ENCODE measurements at places on chromosomes 11 and 22.

GRCh38 chr11:1054143-1055108 is 17.9 kb upstream of the MUC6 start:
- DNase-seq, result no peak

- no peak for DNase-seq
Observed at GRCh38 chr11:40797981-40798380, 661.5 kb downstream of the LRRC4C start.

DNA sequence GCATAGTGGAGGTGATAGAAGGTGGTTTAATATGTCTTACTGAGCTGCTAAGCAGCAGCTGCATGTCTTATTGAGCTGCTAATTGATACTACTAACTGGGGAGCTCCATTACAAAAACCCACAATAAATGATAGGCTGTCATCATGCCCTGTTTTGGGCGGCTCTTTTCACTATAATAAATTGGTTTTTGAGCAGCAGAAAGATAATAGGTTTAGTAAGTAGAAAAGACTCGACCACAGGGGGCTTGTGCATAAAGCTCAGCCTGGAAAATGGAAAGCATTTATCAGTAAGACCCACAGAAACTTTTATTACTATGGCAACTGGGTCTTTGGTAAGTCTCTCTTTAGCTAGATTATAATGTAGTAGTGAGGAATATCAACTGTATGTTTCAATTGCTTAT is 117.6 kb downstream of the LDLRAD3 start:
- no peak for DNase-seq

- DNase-seq, result peak; percentile 69
Observed at GRCh38 chr22:31122532-31123291, at the start of gene INPP5J. Gene INPP5J (plus strand): TSS chr22:31122966. CDS start chr22:31123015, 49 bp downstream.

GRCh38 chr11:104650234-104650633 is 248.0 kb downstream of the CASP12 start:
- no peak for DNase-seq

GRCh38 chr11:1175461-1176223 is 17.9 kb downstream of the MUC5AC start:
- DNase-seq, result no peak

DNA sequence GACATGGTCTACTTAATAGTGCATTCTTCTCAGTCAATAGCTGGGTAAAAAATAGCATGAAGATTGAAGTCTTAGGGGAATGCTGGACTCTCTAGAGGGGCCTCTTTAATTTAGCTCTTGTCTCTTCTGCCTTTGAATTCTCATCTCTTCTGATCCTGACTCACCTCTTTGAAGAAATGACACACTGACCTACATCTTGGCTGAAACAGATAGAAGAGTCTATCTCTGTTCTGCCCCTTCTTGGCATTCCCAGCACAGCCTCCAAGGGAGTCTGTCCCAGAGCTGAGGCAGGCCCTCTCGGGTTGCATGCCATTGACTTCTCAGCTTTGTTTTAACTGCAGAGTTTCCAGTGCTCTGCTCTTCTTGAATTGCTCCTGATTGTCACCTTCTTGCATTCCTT is 55.7 kb downstream of the PTPRJ start:
- no peak for DNase-seq

DNA sequence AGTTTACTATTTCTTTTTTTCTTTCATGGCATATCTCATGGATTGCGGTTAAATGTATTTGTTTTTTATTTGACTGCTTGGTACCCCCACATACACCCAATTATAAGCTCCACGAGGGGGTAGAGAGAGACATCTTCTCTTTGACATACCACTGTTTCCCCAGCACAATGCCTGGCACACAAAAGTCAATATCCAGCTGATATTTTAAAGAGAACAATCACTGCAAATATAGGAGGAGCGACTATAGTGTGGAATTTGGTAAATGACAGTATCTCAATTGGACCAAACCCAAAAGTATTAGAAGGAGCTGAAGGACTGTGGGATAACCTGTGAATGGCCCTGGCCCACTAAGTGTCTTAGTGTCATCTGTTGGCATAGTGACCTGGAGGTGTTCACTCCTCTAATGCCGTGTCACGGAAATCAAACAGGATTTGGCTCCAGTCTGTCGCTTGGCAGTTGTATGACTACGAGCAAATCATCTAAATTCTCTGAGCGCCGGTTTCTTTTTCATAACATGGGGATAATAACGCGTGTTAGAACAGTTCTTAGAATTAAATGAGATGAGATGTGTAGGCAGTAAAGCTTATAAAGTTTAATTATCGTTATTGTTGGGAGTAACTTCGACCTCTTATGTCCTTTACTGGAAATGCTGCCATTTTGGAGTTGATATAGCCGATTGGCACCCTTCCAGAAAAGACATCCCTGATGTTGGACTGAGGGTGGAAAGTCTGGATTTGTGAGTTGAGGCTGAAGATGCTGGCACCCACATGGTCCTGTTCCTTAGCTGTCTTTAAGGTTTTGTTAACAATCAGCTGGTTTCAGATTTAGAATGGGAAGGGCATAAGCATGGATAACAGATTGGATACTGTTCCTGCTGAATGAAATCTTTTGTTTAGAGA is 144.5 kb downstream of the DBX1 start:
- DNase-seq, result no peak

GRCh38 chr11:26321516-26321915 is 10.4 kb upstream of the ANO3 start:
- no peak for DNase-seq

GRCh38 chr11:58992489-58992888 is 53.2 kb downstream of the GLYATL1 start:
- no peak for DNase-seq

DNA sequence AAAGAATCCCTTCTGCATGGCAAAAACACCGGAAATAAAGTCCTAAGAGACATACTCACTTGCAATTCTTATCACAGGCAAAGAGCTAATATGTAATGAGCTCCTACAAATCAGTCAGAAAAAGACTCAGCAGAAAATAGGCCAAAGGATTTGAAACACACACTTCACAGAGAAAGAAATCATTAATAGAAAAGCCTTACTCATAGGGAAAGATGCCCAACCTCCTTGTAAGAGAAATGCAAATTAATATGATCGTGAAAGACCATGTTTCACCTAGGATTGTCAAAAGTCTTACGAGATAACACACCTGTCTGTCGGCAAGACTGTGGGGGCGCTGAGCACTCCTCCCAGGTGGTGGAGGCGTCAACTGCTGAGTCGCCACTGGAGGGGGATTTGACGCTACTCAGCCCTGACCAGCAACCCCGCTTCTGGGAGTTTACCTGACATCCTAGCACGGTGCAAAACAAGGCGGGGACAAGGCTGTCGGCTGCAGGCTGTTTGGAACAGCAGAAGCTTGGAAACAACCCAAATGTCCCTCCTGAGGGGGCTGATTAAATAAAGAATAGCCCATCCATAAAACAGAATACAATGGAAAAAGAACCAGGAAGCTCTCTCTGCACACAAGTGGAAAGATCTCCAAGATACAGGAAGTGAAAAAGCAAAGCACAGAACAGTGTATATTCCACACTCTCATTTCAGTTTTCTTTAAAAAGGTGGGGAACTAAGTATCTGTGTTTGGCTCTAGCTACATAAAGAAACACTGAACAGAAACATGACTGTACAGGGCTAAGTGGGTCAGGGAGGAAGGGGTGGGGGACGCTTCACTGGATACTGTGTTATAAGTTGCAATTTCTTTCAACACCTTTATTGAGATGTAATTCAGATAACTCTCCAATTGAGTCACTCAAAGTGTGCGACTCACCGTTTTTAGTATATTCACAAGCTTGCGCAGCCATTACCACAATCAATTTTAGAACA is 11.5 kb downstream of the CSNK1E start:
- no peak for DNase-seq

DNA sequence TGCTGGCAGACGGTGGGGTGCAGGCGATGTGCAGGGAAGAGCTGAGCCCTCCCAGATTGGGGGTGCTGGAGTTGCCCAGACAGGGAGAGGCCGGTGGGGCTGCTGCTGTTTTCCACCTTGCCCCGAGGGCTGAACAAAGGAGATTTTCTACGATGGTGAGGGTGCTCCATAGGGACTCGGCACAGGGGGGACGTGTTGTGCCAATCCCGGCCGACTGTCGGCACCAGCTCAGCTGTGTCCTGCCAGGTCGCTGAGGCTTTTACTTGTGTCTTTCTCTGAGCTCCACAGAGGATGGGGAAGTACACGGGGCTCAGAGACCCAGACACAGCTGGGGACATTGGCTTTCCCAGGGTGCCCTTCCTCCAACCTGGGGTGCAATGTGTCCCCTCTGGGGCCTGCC is 816.8 kb downstream of the BRD1 start:
- no peak for DNase-seq

DNA sequence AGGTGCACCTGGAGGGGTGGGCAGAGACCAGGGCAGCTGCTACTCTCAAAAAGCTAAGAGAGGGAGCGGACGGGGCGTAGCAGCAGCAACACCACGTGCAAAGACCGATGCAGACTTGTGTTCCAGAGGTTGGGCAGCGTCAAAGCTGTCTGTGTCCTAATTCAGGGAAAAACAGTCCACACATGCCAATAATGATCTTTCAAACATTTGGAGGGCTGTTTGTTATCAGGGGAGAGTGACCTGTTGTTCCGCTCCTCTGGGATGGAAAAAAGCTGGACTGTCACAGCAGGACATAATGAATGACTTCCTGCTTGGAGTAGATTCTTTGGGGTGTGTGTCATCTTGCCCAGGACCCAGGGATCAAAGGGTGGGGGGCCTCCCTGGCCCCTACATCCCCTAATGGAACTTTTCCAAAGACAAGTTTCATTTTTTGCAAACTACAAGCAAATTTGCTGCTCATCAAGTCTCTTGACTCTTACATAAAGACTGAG is 6.2 kb upstream of the FBLN1 start:
- no peak for DNase-seq

DNA sequence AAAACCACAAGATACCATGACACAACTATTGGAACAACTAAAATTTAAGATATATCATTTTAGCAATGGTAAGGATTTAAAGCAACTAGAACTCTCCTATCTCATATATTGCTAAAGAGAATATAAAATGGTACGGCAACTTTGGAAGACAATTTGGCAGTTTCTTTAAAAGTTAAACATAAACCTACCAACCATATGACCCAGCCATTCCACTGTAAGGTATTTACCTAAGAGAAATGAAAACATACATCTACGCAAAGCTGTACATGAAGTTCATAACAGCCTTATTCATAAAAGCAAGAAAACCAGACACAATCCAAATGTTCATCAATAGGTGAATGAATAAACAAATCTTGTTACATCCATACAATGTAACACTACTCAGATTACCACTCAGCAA is 31.3 kb downstream of the SIK3 start:
- no peak for DNase-seq

GRCh38 chr11:105244160-105244825 is 104.7 kb upstream of the CARD18 start:
- DNase-seq, result no peak

DNA sequence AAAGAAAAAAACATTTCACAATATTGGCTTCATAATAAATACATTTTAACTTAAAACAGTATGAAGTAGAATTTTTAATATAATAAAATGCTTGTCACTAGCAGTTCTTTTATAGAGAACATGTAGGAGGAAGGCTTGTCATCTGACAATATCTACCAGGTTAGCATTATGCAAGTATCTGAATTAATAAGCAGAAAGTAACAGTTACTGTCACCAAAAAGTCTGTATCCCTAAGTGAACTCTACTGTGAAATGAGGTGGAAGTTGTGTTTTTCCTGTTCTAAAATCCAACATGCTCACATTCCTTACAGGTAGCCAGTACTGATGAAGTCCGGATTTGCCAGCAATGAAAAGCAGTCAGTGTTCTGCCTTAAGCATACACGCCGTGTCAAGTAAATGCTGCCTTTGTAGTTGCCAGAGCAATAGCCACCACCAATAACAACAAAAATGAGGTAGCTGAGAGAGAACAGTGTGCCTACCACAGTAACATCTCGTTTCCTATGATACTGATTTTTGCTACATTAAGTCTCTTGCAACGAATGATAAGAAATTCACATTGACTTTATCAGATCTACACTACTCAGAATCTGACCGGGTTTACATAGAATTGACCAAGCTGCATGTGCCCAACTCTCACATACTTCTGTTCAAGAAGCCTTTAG is 95.5 kb downstream of the SIK3 start:
- no peak for DNase-seq

- no peak for DNase-seq
Observed at GRCh38 chr11:13051257-13051656, 42.1 kb downstream of the RASSF10 start.

GRCh38 chr11:15589070-15589626 is 474.4 kb downstream of the INSC start:
- DNase-seq, result no peak

- no peak for DNase-seq
Observed at GRCh38 chr22:42287174-42287890, 16.9 kb upstream of the TCF20 start.

- DNase-seq, result no peak
Observed at GRCh38 chr11:13448876-13449275, 14.1 kb downstream of the BTBD10 start.

GRCh38 chr11:110992481-110992880 is 253.0 kb upstream of the POU2AF2 start:
- DNase-seq, result no peak

DNA sequence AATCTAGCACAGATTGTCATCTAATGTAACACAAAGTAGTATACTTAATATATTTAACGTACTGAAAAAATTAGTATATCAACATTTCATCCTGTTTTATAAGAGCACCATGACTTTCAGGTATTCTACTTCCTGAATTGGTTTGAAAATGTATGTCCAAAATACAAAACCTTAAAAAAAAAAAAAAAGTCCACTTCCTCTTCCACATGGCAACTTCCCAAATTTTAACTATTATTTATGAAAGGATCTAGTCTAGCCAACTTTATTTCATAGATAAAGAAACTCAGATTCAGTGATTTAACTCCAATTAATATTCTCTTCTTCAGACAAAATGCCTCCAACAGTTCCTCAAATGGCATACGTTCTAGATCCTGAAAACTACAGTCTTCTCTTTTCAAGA is 44.0 kb downstream of the PIK3C2A start:
- no peak for DNase-seq

- no peak for DNase-seq
Observed at GRCh38 chr22:45884201-45885062, 92.5 kb downstream of the WNT7B start.

DNA sequence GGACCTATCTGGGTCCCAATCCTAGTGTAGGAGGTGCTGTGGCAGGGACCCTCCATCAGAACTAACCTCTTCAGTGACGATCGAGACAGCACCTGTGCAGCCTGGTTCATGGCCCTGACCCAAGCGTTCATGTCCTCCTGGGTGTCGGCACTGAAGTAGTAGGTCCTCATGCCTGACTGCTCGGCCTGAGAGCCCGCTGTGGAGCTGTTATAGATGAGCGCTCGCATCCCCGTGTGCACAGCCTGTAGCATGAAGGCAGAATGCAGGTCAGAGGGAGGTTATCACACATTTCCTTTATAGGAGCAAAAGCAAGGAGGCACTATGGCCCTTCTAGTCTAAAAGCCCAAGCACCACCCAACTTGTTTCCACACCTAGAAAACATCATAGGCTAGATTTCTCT is 103.0 kb downstream of the C11orf58 start:
- no peak for DNase-seq
